ENCODE measurements at places on chromosomes 7 and 10.

- no peak for DNase-seq
Observed at GRCh38 chr10:125344573-125345171, 184.3 kb upstream of the CTBP2 start.

DNA sequence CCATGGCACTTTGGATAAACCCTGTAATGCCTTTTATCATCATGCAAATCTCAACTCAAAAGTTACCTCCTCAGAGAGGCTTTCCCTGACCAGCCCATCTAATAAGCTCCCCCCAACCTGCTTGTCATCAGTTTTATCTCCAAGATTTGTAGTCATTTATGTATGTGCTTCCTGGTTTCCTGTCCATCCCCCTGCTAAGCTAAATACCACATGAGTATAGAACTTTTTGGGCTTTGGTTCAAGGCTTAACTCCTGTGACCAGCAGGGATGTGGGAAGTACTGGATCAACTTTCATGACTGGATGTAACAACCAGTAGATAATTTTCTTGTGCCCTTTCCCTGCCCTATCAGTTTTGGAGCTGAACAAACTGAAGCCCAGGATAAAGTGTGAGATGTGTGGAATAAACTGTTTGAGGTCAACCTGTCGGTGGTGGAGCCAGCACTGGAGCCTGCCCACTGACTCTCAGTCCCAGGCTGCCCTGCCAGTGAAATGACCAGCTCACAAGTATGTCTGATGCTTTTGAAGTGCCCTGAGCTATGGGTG, 148.6 kb downstream of the CYP26A1 start:
- no peak for DNase-seq

- DNase-seq: no peak
Observed at GRCh38 chr10:100902622-100903021, 10.1 kb upstream of the SLF2 start.

DNA sequence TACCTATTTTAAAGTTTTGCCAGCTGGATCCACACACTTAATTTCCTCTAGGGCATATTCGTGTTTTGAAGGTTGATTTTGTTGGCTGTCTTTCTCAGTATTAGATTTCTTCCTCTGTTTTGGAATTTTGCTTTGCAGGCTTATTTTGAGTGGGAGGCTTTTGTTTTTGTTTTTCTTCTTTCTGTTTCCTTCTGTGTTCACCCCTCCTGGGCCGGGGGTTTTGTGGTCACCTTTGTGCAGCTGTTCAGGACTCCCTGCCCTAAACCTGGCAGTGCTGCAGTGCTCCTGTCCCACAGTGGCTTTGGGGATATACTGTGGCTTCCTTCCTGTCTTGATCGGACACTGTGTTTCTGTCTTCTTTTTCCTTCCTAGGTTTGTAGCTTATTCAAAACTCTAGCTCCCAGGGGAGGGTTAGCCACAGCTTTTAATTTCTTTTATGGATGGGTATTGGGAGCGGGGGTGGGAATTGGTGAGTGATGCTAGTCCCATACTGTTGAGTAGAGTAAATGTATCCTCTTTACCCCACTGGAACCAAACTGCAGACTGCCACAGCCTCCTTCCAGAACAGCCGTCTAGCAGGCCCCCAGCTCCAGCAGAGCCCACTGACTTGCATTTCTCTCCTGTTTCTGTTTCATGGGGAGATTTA, 228.7 kb upstream of the FZD8 start:
- no peak for DNase-seq

DNA sequence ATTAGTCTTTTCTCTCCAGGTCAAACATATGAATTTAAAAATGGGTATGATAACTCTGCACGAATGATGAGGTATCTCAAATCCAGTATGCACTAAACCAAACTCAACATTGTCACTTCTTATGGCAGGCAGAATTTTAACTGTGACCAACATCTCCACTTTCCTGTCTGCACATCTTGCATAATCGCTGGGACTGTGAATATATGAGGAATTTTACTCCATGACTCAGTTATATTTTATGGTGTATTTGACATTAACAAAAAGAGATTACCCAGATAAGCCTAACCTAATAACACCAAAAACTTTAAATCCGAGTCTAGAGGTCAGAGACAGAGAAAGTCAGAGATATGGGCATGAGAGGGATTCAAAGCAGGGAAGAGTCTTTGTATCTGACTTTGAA, 454.5 kb upstream of the SEMA3D start:
- DNase-seq: no peak

DNA sequence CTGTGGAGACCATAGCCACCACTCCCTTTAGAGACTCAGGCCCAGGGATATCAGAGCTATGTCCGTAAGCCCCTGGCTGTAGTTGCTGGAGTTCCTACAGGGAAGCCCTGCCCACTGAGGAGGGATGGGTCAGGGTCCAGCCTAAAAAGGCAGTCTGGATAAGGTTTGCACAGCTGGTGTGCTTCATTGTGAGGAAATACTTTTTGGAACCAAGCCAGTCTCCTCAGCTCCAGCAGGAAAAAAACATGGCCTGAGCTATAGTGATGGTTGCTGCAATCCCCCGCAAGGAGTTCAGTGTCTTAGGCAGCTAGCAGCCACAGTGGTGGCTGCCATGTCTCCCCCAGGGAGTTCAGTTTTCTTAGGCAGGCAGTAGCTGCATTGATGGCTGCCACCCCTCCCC, 52.6 kb upstream of the CYP2C8 start:
- DNase-seq: no peak

DNA sequence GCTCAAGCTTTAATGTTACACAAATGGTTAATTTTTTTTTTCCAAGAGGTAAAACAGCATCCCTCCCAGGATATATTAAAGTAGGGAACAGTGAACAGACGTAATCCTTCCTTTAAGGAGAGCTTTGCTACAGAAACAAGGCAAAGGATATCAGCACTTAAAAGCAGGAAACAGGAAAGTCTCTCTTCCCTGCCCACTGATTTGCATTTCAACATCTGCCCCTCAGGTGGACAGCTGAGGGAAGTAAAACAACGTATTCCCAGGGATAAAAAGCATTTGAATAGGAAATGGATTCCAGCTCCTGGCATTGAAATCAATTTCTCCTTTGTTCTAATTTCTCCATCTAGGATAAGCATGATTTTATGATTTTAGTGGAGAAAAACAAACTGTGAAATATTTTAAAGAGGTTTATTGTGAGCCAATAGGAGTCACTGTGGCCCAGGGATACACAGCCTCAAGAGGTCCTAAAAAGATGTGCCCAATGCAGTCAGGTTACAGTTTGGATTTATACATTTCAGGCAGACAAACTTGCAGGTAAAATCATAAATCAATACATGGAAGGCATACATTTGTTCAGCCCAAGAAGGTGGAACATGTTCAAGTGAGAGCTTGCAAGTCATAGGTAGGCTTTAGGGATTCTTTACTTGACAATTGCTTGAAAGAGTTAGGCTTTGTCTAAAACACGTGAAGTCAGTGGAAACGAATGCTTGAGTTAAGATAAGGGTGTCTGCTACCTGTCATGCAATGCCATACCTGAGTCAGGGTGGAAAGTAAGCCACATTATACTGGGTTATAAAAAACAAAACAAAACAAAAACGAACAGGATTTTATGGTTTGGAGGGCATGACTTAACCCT, 286.2 kb upstream of the VWC2 start:
- no peak for DNase-seq

- DNase-seq: peak; percentile 37
Observed at GRCh38 chr7:142668495-142668894, 80.8 kb upstream of the PRSS1 start.

DNA sequence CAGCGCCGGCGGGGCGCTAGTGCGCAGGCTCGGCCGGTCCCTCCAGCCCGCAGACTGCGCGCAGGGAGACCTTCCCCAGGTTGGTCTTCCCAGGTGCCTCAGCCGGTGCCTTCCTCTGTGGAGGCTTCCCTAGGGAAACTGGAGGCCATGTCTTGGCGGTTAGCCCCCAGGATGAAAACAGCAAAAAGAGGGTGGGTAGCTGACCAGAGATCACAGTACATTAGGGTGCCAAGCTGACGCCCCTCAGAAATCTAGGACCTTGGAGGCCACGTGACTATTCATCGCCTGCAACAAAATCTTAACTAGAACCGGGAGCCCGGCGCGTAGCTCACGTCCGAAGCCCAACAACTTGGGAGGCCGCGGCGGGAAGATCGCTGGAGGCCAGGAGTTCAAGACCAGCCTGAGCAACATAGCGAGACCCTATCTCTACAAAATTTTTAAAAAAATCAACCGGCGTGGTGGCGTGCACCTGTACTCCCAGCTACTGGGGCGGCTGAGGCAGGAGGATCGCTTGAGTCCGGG, 327 bp upstream of the FIS1 start:
- no peak for DNase-seq

DNA sequence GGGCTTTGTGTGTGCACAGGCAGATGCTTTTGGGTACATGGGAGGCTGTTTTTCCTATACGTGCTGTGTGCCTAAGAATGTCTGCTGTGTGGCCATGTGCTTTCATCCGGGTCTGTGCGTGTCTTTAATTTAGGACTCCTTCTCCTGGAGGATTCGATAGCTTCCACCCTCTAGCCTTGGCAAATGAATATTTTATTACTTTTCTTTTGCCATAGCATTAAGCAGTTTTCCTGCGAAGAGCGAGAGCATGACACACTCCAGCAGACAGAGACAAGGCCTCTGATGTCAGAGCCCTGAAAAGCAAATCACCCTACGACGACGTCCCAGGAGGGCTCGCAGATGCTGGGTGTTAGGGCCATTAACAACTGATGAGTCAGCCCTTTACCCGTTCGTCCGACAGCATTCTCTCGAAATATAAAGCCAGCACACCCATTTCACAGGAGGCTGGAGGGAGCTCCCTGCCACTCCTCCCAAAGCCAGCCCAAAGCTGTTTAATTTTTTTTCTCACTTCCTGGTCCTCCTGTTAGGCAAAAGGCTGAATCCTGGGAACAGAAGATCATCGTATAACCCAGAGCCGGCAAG, 311.3 kb upstream of the ZMIZ1 start:
- DNase-seq: no peak

GRCh38 chr10:18157881-18158280, 17.7 kb downstream of the CACNB2 start:
- no peak for DNase-seq

DNA sequence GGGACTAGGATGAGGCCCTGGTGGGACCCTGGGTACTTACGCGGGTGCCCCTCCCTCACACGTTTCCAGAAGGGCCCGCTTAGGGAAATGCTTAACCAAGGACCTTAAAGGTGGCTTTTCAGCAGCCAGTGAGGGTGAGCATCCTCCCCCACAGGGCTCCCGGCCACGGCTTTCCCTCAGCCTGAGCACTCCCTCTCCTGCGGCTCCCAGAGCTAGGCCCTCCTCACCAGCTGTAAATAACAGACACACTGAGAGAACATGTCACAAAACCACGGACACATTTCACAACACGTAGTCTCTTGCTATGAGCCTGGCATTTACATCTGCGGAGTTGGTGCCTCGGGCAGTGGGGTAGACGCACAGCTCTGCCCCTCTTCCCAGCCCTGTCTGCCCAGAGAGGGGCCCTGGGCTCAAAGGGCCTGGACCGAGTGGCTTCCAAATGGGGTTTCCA, 25.2 kb downstream of the GRID1 start:
- no peak for DNase-seq

DNA sequence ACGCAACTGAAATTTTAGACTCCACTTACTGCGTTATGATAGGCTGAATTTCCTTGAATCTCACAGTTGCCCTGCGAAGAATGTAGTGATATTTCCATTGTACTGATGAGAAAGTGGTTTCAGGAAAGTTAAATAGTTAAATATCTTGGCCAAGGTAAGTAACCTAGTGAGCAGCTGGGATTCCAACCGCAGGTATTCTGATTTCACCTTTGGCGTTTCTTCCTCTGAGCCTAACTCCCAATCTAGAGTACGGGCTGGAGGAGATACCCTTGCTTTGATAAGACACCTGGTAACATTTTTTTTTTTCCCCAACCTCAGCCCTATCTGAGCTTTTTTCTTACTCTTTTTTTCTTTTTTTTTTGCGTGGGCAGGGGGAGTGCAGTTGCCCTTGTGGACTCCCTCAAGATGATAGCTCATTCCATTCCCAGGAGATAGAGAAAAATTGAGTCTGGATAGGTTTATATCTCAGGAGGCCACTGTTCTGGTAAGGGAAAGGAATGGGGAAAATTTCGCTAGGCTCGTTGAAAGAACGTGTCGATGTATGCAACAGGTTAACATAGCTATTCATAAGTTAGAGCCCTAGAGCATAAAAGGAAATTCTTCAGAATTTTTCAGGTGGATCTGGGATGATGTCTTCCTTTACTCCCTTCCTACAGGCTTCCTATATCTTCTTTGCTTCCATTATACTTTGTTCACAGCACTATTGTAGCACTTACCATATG, 3.1 kb upstream of the TAS2R38 start:
- no peak for DNase-seq

DNA sequence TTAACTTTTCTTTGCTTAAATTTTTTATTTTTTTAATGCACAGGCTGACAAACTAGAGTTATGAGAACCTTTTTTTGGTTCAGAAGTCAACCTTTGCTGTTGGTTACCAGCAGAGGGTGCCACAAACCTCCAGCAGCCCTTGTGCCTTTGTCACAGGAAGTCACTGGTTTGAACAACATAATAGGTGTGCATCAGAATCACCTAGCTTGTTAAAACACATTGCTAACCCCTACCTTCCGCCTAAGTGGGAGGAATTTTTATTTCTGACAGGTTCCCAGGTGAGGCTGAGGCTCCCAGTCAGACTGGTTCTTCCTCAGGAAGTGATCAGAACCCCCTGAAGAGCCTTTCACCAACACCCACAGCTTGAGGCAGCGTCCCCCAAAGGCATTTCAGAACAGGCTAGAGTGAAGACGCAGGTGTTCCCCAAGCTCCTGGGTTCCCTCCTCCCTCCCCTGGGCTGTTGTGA, 22.6 kb upstream of the VDAC2 start:
- DNase-seq: peak; percentile 40

GRCh38 chr7:107838816-107839565, 36.0 kb upstream of the SLC26A3 start:
- DNase-seq: no peak

DNA sequence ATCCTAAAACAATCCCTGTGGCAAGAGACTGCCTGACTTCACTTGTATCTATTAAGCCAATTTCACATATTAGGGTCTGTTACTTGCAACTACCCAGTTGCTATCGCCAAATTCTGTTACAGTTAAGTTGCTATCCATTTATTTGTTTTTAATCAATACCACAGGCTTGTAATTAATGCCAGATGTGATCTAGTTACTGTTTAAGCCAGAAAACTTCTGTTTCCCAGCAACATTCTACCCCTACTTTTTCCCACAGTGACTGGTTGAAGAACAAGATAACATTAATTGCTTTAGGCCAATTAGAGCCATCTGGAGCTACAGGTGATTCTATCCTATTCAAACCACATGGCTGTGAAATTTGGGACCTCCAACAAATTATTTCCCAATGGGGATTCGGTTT, 131.3 kb downstream of the ALOX5 start:
- DNase-seq: no peak

DNA sequence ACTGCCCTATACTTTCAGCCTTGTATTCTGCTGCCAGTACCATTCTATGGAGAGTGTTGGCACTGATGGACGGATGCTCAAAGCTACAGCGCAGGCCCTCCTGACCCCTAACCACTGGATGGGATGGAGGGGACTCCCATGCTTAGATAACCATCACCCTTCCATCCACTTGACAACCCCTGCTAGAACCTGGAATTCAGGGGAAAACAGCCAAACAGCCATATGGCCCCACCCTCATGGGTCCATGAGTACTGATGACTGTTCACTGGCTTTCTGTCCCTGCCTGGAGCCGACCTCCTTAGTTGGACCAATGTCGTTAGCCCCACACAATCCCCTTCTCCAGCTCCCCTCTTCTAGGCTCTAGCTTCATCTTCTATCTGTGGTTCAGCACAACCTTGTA, 16.2 kb downstream of the DUSP5 start:
- DNase-seq: no peak
